ENCODE measurements at places on chromosomes 2 and 18.

- H3K4me3 ChIP-seq: no peak overlapping the region
- H3K4me1 ChIP-seq: no peaks in the 10 kb centered on the region
- DNase-seq: no peak
- H3K36me3 ChIP-seq: no peaks in the 10 kb centered on the region
- no peak overlapping the region for H3K27ac ChIP-seq
Measured at GRCh38 chr2:132620115-132620514, 49.9 kb downstream of the LYPD1 start.

DNA sequence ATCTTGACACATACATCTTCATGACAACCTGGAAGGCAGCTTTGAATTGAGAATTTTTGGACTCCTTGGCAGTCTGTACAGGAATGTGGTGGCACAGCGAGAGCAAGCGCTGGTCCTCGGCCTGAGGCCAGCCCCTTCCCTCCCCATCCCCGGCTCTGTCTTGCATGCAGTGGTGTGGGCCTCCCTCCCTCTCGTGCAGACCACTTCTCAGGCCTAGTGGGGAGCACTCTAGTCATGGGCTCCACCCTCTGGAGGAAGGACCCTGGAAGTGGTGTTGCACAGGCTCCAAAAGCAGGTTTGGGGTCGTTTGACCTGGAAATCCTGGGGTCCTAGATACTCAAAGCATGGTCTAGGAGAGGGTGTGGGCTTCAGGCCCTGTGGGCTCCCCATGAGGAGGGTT, 32.3 kb downstream of the ADCYAP1 start:
- DNase-seq: no peak
- no peak overlapping the region for H3K27ac ChIP-seq
- H3K27me3 ChIP-seq: peaks cover 3% of the 10 kb centered on the region
- no peak overlapping the region for H3K4me3 ChIP-seq
- no peaks in the 10 kb centered on the region for H3K36me3 ChIP-seq

- no peak for DNase-seq
- H3K27me3 ChIP-seq: no peaks in the 10 kb centered on the region
- H3K4me1 ChIP-seq: no peaks in the 10 kb centered on the region
- no peak overlapping the region for H3K27ac ChIP-seq
Measured at GRCh38 chr18:33205777-33206176, 234.7 kb downstream of the CCDC178 start.

GRCh38 chr2:129619471-129619870, 360.0 kb upstream of the RAB6C start:
- H3K4me3 ChIP-seq: no peak overlapping the region
- DNase-seq: no peak

GRCh38 chr2:83633423-83633822, 825.7 kb downstream of the SUCLG1 start:
- no peaks in the 10 kb centered on the region for H3K4me1 ChIP-seq
- H3K27me3 ChIP-seq: no peaks in the 10 kb centered on the region
- H3K4me3 ChIP-seq: no peak overlapping the region
- no peak for DNase-seq
- no peaks in the 10 kb centered on the region for H3K36me3 ChIP-seq

DNA sequence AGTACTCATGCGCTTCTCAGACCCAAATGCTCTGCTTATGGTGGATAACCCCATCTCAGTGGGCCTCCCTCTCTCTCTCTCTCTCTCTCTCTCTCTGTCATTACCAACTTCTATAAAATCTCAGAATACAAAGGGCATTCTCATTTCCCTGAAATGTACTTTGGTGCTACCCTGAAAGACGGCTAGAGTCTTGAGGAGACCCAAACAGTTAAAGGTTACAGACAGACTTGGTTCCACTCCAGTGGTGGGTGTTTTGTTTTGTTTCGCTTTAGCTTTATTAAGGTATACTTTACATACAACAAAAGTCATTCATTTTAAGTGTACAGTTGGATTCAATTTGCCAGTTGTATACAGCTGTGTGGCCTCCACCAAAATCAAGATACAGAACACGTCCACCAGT, 60.9 kb downstream of the BCL11A start:
- no peak overlapping the region for H3K4me3 ChIP-seq
- H3K27me3 ChIP-seq: peaks cover 1% of the 10 kb centered on the region
- no peaks in the 10 kb centered on the region for H3K4me1 ChIP-seq
- DNase-seq: no peak
- H3K27ac ChIP-seq: no peak overlapping the region
